ENCODE measurements at places on chromosomes 16 and 17.

- H3K36me3 ChIP-seq, result no peaks in the 10 kb centered on the region
- no peak overlapping the region for H3K27ac ChIP-seq
- H3K4me3 ChIP-seq, result no peak overlapping the region
- H3K27me3 ChIP-seq, result no peaks in the 10 kb centered on the region
- H3K4me1 ChIP-seq, result no peaks in the 10 kb centered on the region
- no peak for DNase-seq
Observed at GRCh38 chr16:19123535-19124178, 9.9 kb downstream of the ITPRIPL2 start.

GRCh38 chr16:17452922-17453321, 17.8 kb downstream of the XYLT1 start:
- H3K27me3 ChIP-seq, result no peaks in the 10 kb centered on the region
- no peak overlapping the region for H3K27ac ChIP-seq
- peaks cover 8% of the 10 kb centered on the region for H3K36me3 ChIP-seq
- H3K4me3 ChIP-seq, result no peak overlapping the region
- peaks cover 65% of the 10 kb centered on the region for H3K4me1 ChIP-seq
- no peak for DNase-seq

DNA sequence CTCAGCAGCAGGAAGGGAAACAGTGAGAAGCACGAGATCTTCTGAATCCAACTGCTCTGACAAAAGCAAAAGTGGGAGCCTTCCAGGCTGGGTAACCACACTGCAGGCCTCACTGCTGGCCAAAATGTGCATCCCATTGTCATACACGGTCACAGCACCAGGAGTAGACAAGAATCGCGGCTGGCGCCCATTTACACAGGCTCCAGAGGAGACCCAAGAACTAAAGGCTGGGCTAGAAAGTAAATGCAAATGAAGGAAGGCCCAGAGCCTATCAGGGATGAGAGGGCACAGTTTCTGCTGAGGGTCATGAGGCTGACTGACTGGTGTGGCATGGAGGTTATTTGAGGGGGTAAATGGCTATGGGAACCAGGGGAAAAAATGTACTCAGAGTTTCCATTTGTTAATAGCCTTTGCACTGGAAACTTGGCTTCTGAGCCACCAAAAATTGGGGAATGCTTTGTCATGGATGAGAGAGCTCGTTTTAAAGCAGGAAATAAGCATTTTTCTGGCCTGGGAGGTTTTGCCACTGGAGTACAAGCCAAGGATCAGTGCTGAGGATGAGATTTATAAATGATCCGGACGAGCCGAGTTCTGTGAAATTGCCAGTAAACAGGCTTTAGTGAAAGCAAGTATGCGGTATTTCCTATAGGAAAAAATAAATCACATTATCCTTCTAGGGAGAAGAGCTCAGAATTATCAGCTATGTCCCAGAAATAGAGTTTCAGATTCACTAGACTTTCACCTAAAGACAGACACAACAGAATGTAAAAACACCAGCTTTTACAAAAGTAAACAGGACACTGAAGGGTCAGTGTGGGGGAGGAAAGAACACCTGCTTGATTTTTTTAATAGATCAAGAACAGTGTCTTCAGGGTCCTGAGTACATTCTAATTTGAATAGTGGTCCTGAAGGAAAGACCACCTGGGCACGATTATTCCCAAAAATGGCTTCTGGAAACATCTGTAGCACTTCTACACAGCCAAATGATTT, 66.9 kb upstream of the GSG1L start:
- peaks cover 24% of the 10 kb centered on the region for H3K4me1 ChIP-seq
- H3K4me3 ChIP-seq, result no peak overlapping the region
- H3K27ac ChIP-seq, result peak overlapping the region; percentile 52
- no peaks in the 10 kb centered on the region for H3K27me3 ChIP-seq
- no peak for DNase-seq

- no peak overlapping the region for H3K27ac ChIP-seq
- H3K4me3 ChIP-seq, result no peak overlapping the region
- peaks cover 7% of the 10 kb centered on the region for H3K27me3 ChIP-seq
- H3K36me3 ChIP-seq, result no peaks in the 10 kb centered on the region
- no peak for DNase-seq
Observed at GRCh38 chr17:11238705-11239104, 2.3 kb upstream of the SHISA6 start.

DNA sequence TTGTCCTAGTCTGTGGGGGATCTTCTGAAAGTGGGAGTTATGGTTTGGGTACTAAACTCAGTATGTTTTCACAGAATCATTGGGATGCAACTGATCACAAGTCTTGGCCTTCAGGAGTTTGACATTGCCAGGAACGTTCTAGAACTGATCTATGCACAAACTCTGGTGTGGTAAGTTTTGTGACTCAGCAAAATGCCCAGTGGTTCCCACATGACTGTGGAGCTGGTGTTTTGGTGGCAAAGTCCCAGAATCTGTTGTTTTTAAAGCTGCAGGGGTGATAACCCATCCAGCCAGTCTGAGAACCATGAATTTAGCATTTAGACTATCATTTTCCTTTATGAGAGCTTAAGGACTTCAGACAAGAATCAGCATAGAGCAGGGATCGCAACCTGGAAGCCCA, 40.6 kb downstream of the GDE1 start:
- DNase-seq, result no peak
- no peaks in the 10 kb centered on the region for H3K4me1 ChIP-seq
- no peak overlapping the region for H3K27ac ChIP-seq
- H3K36me3 ChIP-seq, result no peaks in the 10 kb centered on the region
